ENCODE measurements at places on chromosomes 5 and 9. TPM values are rescaled to one million over a fixed set of nuclear protein-coding genes. Genes with fewer than 3 reads are reported as not detected.

DNA sequence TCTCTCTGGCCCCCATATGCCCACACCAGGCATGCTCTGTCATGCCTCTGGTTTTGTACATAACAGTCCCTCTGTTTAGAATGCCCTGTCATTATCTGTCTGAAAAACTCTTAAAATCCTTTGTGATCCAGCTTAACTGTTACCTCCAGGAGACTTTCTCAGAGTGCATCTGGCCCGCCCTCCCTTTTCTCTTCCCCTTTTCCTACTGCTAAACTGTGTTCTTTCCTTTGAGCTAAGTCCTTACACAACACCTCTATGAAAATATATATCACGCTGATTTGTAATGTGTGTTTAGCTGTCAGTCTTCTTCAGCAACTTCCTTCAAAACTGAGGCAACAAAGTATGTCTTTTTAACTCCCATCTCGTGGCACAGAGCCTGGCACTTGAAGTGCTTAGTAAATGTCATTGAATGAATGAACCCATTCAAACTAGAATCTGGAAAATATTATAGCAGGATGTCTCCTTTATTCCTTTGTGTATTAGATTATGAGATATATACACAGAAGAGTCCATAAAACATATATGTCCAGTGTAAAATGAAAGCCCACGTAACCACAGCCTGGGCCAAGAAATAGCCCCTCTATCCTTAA lies 166.2 kb upstream of the KLF9 start:
- DNase-seq: no peak

DNA sequence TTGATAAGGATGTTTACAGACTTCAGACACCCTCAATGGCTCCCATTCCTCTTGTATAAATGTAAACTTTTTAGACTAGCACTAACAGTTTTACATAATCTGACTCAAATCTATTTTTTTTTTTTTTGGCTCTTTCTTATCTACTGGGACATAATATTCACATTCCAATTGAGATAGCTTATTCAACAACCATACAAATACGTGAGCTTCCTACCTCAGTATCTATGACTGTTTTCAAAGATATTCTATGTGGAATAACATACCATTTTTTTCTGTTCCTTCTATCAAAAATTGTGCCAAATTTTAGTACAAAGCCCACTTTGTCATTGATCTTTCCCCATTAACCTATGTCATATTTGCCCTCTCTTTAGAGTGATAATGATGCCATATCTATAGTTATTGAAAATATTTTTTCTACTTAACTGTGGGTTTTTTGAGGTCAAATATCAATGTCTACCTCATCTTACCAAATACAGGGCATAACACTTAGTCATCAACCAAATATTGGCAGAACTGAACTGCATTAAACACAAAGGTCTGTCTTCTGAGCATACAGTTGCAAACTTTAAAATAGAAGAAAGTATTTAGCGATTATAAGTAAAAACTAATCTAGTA lies 482.6 kb downstream of the PTPRD start:
- DNase-seq: no peak

DNA sequence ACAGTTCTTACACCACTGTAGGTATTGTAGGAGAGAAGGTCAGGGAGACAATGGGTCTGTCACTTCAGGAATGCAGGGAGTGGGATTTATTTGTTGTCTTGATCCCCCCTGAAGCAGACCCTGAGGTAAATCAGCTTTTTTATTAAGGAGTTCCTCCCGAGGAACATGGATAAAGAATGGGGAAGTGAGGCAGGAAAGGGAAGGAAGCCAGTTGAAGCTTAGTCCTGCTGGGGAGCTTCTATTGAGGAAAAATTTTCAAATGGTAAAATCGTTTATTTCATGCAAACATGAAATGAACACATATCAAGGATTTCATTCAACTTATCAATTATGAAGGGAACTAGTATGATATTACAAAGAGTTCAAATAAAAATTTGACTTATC lies 318.6 kb upstream of the PIK3R1 start:
- no peak for DNase-seq

Gene LCP2
- total RNA-seq: not detected

DNA sequence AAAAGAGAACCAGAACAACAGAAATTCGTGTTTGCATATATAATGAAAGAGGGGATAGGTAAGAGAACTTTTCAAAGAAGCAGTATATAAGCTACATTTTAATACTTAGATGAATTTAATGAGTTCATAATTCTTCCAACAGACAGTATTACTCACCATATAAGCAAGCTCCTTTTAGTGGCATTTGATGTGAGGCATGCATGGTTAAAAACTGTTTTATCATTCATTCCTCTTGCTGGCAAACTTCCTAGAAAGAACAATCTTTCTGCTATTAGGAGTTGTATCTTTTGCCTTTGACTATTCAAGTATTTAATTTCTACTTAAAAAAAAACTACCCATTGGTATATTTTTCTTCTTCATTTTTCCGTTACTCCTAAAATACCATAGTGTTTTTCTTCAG lies 65.7 kb upstream of the EIF4EBP3 start:
- DNase-seq: no peak

DNA sequence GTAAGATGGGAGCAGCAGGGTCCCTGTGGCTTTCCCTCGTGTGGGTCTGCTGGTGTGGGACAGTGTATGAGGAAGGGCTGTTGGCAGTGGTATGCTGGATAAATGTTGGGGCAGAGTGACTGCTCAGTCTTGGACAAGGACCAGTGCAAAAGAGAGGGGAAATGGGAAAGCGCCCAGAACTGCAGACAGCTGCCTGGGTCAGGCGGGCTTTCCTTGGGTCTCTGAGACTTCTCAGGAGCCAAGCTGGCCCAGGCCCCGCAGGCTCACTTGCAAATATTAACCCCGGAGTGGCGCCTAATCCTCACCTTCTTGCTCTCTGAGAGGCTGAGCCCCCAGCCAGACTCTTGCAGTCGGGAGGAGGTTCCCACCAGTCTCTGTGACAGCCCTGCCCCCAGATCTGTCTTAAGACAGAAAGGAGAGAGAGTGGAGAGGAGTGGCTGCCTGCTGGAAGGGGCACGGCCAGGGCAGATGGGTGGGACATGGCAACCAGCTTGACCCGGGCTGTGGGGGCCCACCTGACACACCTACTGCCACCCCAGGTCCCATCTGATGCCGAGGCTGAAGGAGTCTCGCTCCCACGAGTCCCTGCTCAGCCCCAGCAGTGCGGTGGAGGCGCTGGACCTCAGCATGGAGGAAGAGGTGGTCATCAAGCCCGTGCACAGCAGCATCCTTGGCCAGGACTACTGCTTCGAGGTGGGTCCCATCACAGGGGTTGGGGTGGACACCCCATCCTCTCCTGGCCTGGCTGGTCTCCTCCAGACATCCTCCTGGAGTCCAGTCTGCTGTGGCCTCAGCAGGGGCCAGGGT lies 105.2 kb downstream of the DAB2IP start:
- no peak for DNase-seq

Gene IL11RA
- 32.0 TPM for total RNA-seq

DNA sequence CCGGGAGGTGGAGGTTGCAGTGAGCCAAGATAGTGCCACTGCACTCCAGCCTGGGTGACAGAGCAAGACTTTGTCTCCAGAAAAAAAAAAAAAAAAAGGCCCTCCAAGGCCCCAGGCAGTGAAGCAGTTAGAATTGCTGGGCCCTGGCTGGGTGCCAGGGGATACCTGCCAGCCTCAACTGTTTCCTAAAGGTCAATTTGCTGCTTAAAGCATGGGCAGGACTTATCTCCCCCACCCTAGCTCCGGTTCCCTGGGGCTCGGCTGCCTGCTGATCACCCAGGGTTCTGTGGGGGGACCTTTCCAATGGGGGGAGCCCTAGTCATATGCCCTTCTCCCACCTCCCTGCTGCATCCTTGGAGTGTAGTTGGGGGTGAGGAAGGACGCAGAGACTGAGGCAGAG lies 25.7 kb downstream of the NCS1 start:
- no peak for DNase-seq

GRCh38 chr5:4905674-4906520 lies 234.2 kb upstream of the ADAMTS16 start:
- no peak for DNase-seq

GRCh38 chr5:158552241-158552640 lies 547.5 kb downstream of the EBF1 start:
- no peak for DNase-seq

Gene C9orf153
- not detected for total RNA-seq

DNA sequence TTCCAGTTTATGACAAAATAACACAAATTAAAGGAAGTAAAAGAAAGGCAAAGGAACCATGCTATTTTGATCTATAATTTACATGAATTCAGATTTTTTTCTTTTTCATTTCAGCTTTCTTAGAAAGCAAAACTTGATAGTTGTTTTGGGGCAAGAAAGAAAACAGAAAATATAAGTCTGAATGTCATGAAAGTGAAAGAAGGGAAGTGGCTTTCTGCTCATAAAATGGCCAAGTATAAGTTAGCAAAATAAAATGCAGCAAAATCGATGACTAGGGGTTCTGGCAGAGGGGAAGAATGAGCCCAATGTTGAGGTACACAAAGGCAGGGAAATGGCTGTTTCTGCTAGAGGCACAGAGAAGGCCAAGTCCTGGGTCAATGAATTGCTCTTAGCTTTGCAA lies 3.0 kb upstream of the IFNW1 start:
- DNase-seq: no peak

DNA sequence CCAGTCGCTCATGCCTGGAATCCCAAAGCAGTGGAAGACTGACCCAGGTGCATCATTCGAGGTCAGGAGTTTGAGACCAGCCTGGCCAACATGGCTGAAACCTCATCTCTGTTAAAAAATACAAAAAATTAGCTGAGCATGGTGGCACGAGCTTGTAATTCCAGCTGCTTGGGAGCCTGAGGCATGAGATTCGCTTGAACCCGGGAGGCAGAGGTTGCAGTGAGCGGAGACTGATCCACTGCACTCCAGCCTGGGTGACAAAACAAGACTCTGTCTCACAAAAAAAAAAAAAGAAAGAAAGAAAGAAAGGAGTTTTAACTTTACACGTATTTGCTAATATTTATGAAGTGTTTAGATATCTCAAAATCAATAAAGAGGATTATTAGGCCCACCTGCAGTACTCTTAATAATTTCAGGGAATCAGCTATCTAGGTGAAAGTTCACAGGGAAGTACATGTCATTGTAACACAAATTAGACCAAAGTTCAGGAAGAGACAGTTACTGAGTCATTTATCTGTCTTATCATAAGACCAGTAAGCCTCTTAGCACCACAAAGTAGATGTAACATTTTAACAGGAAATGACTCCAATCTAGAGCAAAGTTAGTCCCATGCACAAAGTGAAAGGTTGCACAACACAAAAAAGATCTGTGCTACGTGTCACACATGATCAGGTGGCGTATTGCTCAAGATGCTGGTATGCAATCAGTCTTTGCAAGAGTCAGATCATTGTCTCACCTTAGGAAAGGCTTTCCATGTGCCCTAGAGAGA lies 34.1 kb upstream of the PLIN2 start:
- no peak for DNase-seq

Gene NUTM2F
- not detected for total RNA-seq

DNA sequence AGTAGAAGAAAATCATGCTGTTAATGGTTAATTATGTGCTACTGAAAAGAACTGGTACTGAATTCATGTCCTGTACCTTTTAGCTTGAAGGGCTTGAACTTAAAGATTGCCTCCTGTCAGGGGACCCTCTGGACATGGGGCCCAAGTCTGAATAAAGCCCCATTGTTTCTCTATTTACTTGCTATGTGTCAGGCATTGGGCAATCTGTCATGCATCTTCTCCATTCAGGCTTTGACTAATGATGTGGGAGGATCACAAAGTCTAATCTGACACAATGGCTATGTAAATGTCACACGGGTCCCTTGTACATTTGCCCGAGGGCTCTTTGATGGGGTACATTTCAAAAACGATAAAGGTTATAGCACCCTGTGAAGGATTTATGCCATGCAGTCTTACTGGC lies 64.0 kb upstream of the TUSC1 start:
- no peak for DNase-seq

Gene N4BP3
- total RNA-seq: 0.44 TPM

Gene CDX1
- 0.57 TPM for total RNA-seq

- DNase-seq: no peak
These were observed 309.0 kb upstream of the FBXL7 start for GRCh38 chr5:15191012-15191411.

- DNase-seq: no peak
These were observed 190.6 kb upstream of the C9orf72 start for GRCh38 chr9:27763831-27764230.

Gene ZDHHC11B
- total RNA-seq: not detected

Gene CCDC192
- not detected for total RNA-seq

Gene LCN12
- not detected for total RNA-seq

GRCh38 chr9:1453636-1454035 lies 403.5 kb downstream of the DMRT2 start:
- DNase-seq: no peak

Gene PCDHGB3
- 0.21 TPM for total RNA-seq

Gene MSMP
- total RNA-seq: not detected
